HCT116 (cell line): ENCODE measurements at places on chromosomes 16 and 17. TPM values are rescaled to one million over a fixed set of nuclear protein-coding genes. Genes with fewer than 3 reads are reported as not detected.

The IGFBP4 gene
- 2.0 TPM for total RNA-seq

The NDUFB10 gene
- total RNA-seq: 273 TPM

The TOX3 gene
- not detected for total RNA-seq

The TNFSF12 gene
- total RNA-seq: 12.3 TPM

The KRTAP4-8 gene
- total RNA-seq: not detected

The MYCBPAP gene
- total RNA-seq: not detected

The CACNG3 gene
- total RNA-seq: not detected

The KRT40 gene
- not detected for total RNA-seq

The MVP gene
- total RNA-seq: 75.1 TPM

The RHBDL1 gene
- 12.7 TPM for total RNA-seq

The TMEM114 gene
- total RNA-seq: not detected

The CCL4L2 gene
- 0.37 TPM for total RNA-seq

DNA sequence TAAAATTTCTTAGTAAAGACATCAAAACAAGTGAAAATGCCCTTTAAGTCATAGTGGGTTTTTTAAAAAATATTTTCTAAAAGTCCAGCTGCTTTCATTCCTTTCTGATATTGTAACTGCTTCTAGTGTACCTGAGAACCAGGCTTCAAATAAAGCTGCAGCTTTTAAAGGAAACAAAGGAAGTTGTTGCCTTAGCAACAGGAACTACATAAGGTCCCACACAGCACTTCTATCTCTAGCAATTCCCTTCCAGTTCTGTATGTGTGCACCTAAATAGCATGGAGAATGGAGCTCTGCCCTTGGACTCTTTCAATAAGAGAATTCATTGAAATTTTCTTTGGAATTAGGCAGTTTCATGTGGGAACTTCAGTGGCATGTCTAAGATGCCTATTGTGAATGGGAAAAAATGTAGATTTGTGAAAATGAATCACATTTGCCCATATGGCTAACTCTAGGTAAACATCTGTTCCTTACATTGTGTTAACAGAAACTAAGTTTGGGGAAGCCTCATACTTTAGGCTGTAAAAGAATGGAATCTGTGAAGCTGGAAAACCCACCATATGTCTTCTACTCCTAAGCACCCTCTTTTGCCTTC is 206.4 kb downstream of the KIF2B start:
- DNase-seq: no peak
- no peaks in the 10 kb centered on the region for H3K27me3 ChIP-seq
- H3K4me3 ChIP-seq: no peak overlapping the region

GRCh38 chr17:32104158-32104557 is 38.1 kb upstream of the RHOT1 start:
- no peak overlapping the region for H3K27ac ChIP-seq
- DNase-seq: no peak
- H3K4me1 ChIP-seq: no peaks in the 10 kb centered on the region
- H3K4me3 ChIP-seq: no peak overlapping the region
- no peaks in the 10 kb centered on the region for H3K27me3 ChIP-seq
- H3K36me3 ChIP-seq: no peaks in the 10 kb centered on the region

- no peak overlapping the region for H3K27ac ChIP-seq
- DNase-seq: no peak
- peaks cover 25% of the 10 kb centered on the region for H3K36me3 ChIP-seq
- H3K4me3 ChIP-seq: no peak overlapping the region
- H3K27me3 ChIP-seq: no peaks in the 10 kb centered on the region
- no peaks in the 10 kb centered on the region for H3K4me1 ChIP-seq
Measured at GRCh38 chr17:73240561-73240960, 21.1 kb downstream of the CPSF4L start.

- DNase-seq: peak; percentile 93
- H3K27me3 ChIP-seq: peaks cover 4% of the 10 kb centered on the region; the same call in 1 of the 2 replicates
- peaks cover 5% of the 10 kb centered on the region for H3K4me1 ChIP-seq
Measured at GRCh38 chr16:84266451-84266850, 26.6 kb upstream of the KCNG4 start.

GRCh38 chr16:87464691-87465300 is 28.0 kb downstream of the ZCCHC14 start:
- no peaks in the 10 kb centered on the region for H3K36me3 ChIP-seq
- no peak for DNase-seq
- no peak overlapping the region for H3K27ac ChIP-seq

- H3K27ac ChIP-seq: no peak overlapping the region
- no peak for DNase-seq
- no peaks in the 10 kb centered on the region for H3K4me1 ChIP-seq
- H3K36me3 ChIP-seq: no peaks in the 10 kb centered on the region
- H3K27me3 ChIP-seq: peaks cover 55% of the 10 kb centered on the region
Measured at GRCh38 chr16:48047720-48048119, 108.1 kb downstream of the ABCC12 start.

- H3K4me1 ChIP-seq: peaks cover 46% of the 10 kb centered on the region
- H3K4me3 ChIP-seq: no peak overlapping the region
- no peaks in the 10 kb centered on the region for H3K27me3 ChIP-seq
- H3K27ac ChIP-seq: no peak overlapping the region
Measured at GRCh38 chr16:89357055-89357816, 133.1 kb downstream of the ANKRD11 start.

DNA sequence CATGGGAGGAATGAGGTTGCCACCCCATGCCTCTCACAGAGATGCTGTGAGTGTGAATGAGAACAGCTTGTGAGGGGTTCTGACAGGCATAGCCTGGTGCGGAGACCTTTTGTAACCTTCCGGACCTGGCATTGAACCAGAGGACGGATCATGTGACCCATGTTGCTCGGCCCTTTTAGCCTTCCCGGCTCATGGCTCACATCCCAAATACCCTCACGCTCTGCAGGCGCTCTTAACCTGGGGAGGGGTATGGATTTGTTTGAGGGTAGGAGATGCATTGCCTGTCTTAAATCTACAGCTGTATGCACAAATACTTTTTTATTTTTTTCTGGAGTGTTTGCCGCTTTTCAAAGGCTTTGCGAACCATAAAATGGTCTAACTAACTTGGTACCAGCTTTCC is 102.4 kb upstream of the CRHR1 start:
- DNase-seq: no peak
- H3K4me3 ChIP-seq: no peak overlapping the region
- no peaks in the 10 kb centered on the region for H3K27me3 ChIP-seq
- H3K36me3 ChIP-seq: no peaks in the 10 kb centered on the region
- H3K27ac ChIP-seq: no peak overlapping the region

- no peak for DNase-seq
- H3K4me1 ChIP-seq: 0 out of 2 replicates have a peak, but pooled peaks cover 4% of the 10 kb centered on the region
- H3K27ac ChIP-seq: no peak overlapping the region
- no peak overlapping the region for H3K4me3 ChIP-seq
- H3K27me3 ChIP-seq: no peaks in the 10 kb centered on the region
Measured at GRCh38 chr17:76826330-76827068, 41.7 kb upstream of the MGAT5B start.

DNA sequence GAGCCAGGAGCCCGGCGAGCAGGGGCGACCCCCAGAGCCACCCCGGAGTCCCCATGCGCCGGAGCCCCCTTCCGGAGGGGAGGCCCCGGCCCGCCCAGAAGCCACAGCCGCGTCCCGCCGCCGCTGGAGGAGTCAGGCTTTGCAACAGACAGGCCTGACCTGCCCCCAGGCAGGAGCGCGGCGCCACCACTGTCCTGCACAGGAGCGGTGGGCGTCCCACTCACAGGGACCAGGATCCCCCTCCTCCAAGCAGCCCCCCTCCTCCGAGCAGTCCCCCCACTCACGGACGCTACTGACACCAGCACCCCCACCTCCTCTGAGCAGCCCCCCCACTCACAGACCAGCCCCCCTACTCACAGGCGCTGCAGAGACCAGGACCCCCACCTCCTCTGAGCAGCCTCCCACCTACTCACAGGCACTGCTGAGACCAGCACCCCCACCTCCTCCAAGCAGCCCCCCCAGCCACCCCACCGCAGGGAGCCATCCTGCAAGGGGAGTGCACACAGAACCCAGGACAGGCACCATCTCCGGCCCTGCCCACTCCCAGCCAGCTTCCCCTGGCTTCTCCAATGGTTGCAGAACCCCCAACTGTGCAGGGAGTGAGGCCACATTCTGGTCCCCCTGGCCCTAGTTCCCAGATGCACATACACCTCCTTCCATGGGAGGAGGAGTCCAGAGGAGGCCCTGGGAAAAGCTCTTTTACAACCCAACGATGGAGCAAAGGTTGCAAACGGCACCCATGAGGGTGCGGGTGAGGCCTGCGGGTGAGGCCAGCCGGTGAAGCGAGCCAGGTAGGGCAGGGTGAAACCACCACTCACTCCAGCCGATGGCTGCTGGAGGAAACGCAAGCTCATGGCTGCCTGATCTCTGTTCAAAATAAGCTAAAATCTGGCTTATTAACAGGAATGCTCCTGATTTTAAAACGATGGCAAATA is 69.9 kb downstream of the ABR start:
- DNase-seq: no peak
- peaks cover 5% of the 10 kb centered on the region; the same call in 1 of the 2 replicates for H3K36me3 ChIP-seq
- H3K4me3 ChIP-seq: peak overlapping the region; percentile 67
- H3K27ac ChIP-seq: peak overlapping the region; percentile 96
- H3K4me1 ChIP-seq: peaks cover 58% of the 10 kb centered on the region

GRCh38 chr17:82497483-82498405 is 21.8 kb upstream of the FOXK2 start:
- H3K4me3 ChIP-seq: peak overlapping the region; percentile 25; the same call in 1 of the 2 replicates
- H3K36me3 ChIP-seq: no peaks in the 10 kb centered on the region
- peaks cover 34% of the 10 kb centered on the region for H3K4me1 ChIP-seq
- H3K27ac ChIP-seq: no peak overlapping the region
- no peak for DNase-seq
- no peaks in the 10 kb centered on the region for H3K27me3 ChIP-seq

GRCh38 chr16:50928065-50928464 is 186.2 kb downstream of the CYLD start:
- H3K27ac ChIP-seq: no peak overlapping the region
- no peak for DNase-seq
- H3K27me3 ChIP-seq: peaks cover 23% of the 10 kb centered on the region; the same call in 1 of the 2 replicates
- no peak overlapping the region for H3K4me3 ChIP-seq
- no peaks in the 10 kb centered on the region for H3K36me3 ChIP-seq

GRCh38 chr17:33602981-33603380 is 309.9 kb upstream of the ASIC2 start:
- no peaks in the 10 kb centered on the region for H3K4me1 ChIP-seq
- no peak overlapping the region for H3K4me3 ChIP-seq
- H3K27me3 ChIP-seq: no peaks in the 10 kb centered on the region

- no peak for DNase-seq
- H3K36me3 ChIP-seq: no peaks in the 10 kb centered on the region
- no peaks in the 10 kb centered on the region for H3K27me3 ChIP-seq
- H3K4me1 ChIP-seq: peaks cover 8% of the 10 kb centered on the region
- H3K4me3 ChIP-seq: no peak overlapping the region
- no peak overlapping the region for H3K27ac ChIP-seq
Measured at GRCh38 chr17:37789771-37790541, 45.1 kb upstream of the HNF1B start.

DNA sequence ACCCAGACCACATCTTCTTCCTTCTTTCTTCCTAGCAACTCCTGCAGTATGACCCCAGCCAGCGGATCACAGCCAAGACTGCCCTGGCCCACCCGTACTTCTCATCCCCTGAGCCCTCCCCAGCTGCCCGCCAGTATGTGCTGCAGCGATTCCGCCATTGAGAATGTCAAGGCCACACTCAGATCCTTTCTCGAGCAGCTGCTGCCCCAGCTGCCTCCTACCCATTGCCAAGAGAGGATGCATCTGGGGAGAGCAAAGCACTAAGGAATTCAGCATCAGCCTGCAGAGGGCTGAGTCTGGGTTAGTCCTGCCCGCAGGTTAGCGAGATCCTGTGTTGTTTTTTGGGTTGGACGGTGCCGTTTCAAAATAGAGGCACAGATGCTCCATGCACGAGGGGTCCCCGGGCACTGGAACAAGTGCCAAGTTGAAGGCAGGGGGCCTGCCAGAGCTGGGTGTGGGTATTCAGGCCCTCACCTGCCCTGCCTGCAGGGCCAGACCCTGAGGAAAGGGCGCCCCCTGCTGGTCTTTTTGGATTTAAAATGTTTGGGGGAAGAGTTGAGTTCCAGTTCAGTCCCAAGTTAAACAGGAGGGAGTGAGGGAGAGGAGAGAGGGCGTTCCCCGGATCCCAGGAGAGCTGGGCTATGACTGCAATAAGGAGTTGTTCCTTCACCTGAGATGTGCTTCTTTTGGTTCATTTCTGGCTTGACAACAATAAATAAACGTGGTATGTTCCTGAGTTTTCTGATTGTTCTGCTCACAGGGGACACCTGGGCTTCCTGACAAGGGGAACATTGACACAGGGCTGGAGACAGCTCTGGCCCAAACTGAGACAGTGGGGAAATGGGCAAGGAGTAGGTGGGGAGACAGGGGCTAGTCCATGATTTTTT is 4.9 kb downstream of the CDK3 start:
- no peak overlapping the region for H3K4me3 ChIP-seq
- no peaks in the 10 kb centered on the region for H3K27me3 ChIP-seq
- H3K36me3 ChIP-seq: peaks cover 15% of the 10 kb centered on the region; the same call in 1 of the 2 replicates
- peak overlapping the region; percentile 16; the same call in 1 of the 2 replicates for H3K27ac ChIP-seq

- H3K4me1 ChIP-seq: no peaks in the 10 kb centered on the region
- no peaks in the 10 kb centered on the region for H3K27me3 ChIP-seq
- H3K36me3 ChIP-seq: no peaks in the 10 kb centered on the region
- H3K4me3 ChIP-seq: no peak overlapping the region
- DNase-seq: no peak
Measured at GRCh38 chr17:80116921-80117380, 15.6 kb downstream of the GAA start.

- no peaks in the 10 kb centered on the region for H3K36me3 ChIP-seq
- H3K27ac ChIP-seq: no peak overlapping the region
- no peaks in the 10 kb centered on the region for H3K27me3 ChIP-seq
- no peak for DNase-seq
Measured at GRCh38 chr17:41486809-41487530, 2.7 kb downstream of the KRT36 start.

GRCh38 chr16:12496866-12497265 is 306.8 kb downstream of the CPPED1 start:
- no peaks in the 10 kb centered on the region for H3K4me1 ChIP-seq
- no peak overlapping the region for H3K27ac ChIP-seq
- DNase-seq: no peak
- no peaks in the 10 kb centered on the region for H3K27me3 ChIP-seq
- no peak overlapping the region for H3K4me3 ChIP-seq

DNA sequence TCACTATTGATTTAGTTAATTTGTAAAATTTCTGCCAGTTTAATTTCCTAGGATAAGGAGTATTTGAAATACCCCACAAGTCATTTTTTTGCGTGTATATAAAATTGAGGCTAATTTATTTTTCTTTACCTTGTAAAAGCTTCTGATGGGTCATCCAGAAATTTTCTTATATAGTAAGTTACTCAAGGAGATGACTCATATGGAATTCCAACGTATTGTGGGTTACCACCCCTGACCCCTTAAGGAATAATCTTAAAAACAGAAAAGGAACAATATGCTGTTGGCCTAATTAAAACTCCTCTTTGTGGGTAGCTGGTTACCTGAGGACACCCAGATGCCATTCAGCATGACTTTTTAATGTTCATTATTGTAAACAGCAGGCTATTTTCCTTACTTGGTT is 13.6 kb downstream of the HEATR6 start:
- H3K4me3 ChIP-seq: no peak overlapping the region
- no peaks in the 10 kb centered on the region for H3K27me3 ChIP-seq
- no peak for DNase-seq
- H3K36me3 ChIP-seq: peaks cover 34% of the 10 kb centered on the region
- no peaks in the 10 kb centered on the region for H3K4me1 ChIP-seq
- no peak overlapping the region for H3K27ac ChIP-seq

GRCh38 chr17:55090079-55090492 is 121.5 kb downstream of the STXBP4 start:
- H3K27ac ChIP-seq: peak overlapping the region; percentile 33; the same call in 1 of the 2 replicates
- H3K4me3 ChIP-seq: no peak overlapping the region
- peaks cover 28% of the 10 kb centered on the region for H3K4me1 ChIP-seq
- peak; percentile 34 for DNase-seq
- no peaks in the 10 kb centered on the region for H3K27me3 ChIP-seq

GRCh38 chr16:643050-643368 is 1.4 kb downstream of the MCRIP2 start:
- DNase-seq: no peak
- H3K27me3 ChIP-seq: no peaks in the 10 kb centered on the region
- no peaks in the 10 kb centered on the region for H3K36me3 ChIP-seq
- peaks cover 14% of the 10 kb centered on the region for H3K4me1 ChIP-seq
- H3K27ac ChIP-seq: peak overlapping the region; percentile 90
- H3K4me3 ChIP-seq: peak overlapping the region; percentile 56
